SK-MEL-5 (cell line): ENCODE measurements at places on chromosomes 2 and 18. TPM values are rescaled to one million over a fixed set of nuclear protein-coding genes. Genes with fewer than 3 reads are reported as not detected.

DNA sequence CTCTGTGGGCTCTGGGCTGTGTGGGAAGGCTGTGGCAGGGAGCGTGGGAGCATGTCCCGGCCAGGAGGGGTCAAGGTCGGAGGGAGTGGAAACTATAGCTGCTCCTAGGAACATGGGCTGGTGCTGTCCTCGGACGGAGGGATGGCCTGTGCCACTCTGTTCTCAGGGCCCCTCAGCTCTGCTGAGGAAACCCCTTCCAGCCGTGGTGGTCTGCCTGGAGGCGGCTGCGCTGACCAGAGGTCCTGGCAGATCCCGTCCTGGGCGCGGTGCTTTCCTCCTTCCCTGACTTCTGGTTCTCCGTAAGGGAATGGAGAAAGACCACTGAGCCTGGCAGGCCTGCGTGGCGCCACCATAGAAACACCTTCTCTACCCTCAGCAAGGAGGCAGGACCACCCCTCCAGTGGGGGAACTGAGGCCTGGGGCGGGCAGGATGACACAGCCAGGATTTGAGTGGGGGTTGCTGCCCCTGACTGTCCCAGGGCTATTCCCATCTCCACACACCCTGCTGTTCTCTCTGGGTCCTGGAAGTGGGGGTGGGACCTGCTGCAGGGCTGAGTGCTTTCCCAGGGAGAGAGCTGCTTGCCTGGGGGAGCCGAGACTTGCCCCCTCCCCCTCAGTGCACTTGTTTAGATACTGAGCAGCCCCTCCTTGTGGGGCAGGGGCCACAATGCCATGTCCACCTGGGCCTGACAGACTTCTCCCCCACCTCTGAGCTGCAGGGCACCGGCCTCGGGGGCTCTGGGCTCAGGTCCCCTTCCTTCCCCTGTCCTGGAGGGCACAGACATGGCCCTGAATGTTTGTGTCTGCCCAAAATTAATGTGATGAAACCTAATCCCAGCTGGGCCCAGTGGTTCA is 301.0 kb upstream of the HS6ST1 start:
- no peak for DNase-seq

Gene EPB41L3
- 96.4 and 107 TPM in 2 replicates for total RNA-seq

GRCh38 chr2:69544951-69545350 is 98.6 kb downstream of the AAK1 start:
- peak; percentile 89 for DNase-seq

GRCh38 chr18:5787936-5788335 is 107.4 kb downstream of the TMEM200C start:
- DNase-seq = no peak

GRCh38 chr2:174777347-174778084 is 13.2 kb upstream of the CHRNA1 start:
- DNase-seq = no peak

GRCh38 chr2:169891593-169892298 is 64.5 kb downstream of the UBR3 start:
- no peak for DNase-seq

Gene FBXO15
- total RNA-seq = 1.0 and 1.3 TPM in 2 replicates

GRCh38 chr2:74712223-74713053 is 58.4 kb downstream of the SEMA4F start:
- DNase-seq = no peak

Gene ZNF521
- 1.9 and 4.9 TPM in 2 replicates for total RNA-seq

Gene GALR1
- not detected in 2 replicates for total RNA-seq

DNA sequence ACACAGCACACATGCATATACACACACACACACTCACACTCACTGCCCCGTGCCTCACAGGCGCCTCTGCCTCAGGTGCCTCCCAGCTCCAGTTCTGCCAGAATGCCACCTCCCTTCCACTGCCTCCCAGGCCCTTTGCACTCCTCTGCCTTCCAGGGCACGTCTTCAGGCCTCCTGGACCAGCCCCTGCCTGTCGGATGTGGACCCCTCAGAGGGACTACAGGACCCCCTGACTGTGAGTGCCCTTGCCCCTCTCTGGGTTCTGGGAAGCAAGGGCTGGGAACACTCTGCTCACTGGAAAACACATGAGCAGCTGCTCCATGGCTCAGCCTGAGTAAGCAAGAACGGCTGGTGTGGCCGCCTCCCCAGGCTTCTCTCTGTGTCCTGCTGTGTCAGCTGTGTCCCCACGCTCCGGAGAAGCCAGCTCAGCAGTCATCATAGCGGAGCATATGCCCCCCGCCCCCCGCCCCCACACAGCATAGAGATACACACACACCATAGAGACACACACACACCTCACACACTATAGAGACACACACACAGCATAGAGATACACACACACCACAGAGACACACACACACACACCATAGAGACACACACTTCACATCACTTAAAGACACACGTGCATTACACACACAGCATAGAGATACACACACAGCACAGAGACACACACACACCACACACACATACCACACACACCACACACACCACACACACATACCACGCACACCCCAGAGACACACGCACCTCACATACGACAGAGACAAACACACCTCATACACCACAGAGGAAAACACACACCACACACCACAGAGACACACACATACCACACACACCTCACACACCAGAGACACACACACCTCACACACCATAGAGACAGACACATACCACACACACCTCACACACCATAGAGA is 271.3 kb downstream of the CYRIA start:
- DNase-seq = no peak

Gene OSR1
- not detected in 2 replicates for total RNA-seq

- no peak for DNase-seq
These were observed 737 bp upstream of the CYB5A start for GRCh38 chr18:74292541-74292858.

DNA sequence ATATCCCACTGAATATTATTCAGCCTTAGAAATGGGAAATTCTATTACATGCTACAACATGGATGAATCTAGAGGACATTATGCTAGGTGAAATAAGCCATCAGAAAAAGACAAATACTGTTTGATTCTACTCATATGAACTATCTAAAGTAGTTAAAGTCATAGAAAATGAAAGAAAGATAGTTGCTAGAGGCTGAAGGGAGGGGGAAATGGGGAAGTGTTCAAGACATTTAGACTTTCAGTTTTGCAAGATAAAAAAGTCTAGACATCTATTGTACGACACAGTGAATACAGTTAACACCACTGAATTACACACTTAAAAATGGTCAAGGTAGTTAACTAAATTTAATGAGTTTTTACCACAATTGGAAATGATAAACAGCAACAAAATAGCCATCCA is 835.9 kb upstream of the CHAC2 start:
- DNase-seq = no peak

DNA sequence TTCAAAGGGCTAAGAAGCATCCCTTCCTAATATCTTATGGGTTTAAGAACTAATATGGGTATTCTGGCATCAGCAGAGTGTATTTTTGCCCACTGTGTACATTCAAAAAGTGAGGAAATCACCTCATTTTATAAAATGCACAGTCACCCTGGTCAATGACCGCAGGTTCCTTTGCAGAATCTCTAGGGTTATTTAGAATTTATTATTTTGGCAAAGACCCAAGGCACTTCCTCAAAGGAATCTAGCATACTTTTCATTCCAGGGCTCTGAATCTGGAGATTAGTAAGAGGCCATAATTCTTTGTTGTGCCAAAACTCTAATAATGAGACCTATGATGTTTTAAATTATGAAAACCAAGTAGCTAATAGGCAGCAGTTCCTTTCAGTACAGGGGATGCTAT is 27.2 kb upstream of the CDH2 start:
- DNase-seq = no peak

GRCh38 chr2:48749291-48750127 is 6.0 kb downstream of the LHCGR start:
- DNase-seq = no peak

DNA sequence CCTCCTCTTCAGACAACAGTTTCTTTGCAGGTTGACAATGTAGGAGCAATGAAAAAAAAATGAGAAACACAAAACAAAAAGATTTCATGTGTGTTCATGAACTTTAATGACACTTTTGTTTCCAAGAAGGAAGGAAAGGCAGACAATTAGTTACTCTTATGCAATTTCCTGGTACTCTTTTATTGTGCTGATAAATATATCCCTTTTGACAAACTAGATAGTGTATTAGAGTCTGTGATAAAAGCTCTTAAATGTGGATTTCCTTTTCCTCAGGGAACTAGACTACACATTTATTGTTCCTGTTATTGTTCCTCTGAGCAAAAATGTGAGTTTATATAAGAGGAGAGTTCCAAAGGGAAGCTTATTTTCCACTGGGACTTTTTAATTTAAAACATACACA is 188.7 kb upstream of the NRXN1 start:
- DNase-seq = no peak
